ENCODE measurements at places on chromosomes 7 and 10. TPM values are rescaled to one million over a fixed set of nuclear protein-coding genes. Genes with fewer than 3 reads are reported as not detected.
A peak's percentile ranks its signal among the peaks of the same experiment; 100 is the strongest.

DNA sequence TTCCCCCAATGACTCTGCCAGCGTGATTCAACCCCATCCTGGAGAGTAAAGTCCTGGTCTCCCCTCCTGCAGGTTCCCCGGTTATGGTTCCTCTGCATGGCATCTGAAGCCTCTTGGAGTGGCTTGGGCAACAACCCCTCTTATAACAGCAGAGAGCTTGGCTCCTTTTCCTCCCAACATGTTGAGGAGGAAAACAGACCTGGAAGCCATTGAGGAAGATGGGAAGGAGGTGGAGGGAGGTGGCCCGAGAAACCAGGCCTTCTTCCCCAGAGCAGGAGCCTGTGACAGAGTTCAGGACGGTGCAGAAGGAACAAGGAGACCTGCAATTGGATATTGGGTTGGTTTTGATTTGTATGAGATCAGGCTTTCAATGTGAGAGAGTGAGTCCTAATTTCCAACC, 184.0 kb upstream of the ADCY1 start:
- DNase-seq = no peak

GRCh38 chr10:70306181-70306705, 22.4 kb upstream of the NPFFR1 start:
- DNase-seq = no peak

DNA sequence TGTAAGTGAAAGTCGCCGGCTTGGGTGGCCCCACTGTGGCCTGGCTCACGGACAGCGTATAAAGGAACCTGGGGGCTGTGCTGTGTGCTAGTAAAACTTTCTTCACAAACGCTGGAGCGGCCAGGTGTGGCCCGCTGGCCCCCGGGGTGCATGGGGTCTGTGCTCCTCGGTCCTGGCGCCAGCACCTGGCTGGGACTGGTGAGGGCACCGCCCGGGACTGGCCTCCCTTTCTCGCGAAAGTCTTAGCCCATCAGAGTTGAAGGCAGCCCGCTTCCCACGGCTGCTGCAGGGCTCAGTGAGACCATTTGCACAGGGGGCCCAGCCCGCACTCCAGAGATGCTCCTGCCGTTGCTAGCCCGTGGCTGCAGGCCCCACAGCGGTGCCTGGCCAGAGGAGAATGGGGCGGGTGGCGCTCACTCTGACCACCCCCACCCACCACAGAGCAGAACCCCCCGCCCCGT, 5.8 kb downstream of the PWWP2B start:
- DNase-seq = no peak

DNA sequence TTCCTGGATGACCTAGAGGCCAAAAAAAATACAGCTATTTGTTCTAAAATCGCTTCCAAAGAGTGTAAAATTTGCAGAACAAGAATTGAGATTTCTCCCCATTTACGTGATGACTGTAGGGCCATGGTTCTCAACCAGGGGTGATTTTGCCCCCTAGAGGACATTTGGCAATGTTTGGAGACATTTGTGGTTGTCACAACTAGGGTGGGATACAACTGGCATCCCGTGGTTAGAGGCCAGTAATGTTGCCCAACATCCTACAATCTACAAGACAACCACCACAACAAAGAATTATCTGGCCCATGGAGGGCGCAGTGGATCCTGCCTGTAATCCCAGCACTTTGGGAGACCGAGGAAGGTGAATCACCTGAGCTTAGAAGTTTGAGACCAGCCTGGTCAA, 22.8 kb upstream of the MALSU1 start:
- no peak for DNase-seq

DNA sequence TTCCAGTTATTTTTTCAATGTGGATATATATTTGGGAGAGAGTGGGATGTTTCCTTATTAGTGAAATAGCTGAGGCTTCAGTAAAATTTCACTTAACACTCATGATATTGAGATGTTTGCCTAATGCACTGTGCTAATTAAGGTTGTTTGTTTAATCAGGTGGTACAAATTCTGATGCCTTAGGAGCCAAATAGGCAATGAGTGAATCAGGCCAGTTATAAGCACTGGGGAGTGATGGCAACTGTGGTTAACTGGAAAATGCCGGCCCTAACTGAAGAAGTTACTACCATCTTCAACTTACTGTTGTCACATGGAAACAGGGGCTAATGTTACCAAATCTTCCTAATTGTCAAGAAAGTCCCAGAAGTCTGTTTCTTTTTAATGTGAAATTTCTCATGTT, 32.0 kb downstream of the VCL start:
- no peak for DNase-seq

GRCh38 chr7:149471289-149471953, 10.6 kb upstream of the ZNF777 start:
- DNase-seq = no peak

- DNase-seq = no peak
Measured at GRCh38 chr7:158444501-158445420, 142.9 kb downstream of the PTPRN2 start.

DNA sequence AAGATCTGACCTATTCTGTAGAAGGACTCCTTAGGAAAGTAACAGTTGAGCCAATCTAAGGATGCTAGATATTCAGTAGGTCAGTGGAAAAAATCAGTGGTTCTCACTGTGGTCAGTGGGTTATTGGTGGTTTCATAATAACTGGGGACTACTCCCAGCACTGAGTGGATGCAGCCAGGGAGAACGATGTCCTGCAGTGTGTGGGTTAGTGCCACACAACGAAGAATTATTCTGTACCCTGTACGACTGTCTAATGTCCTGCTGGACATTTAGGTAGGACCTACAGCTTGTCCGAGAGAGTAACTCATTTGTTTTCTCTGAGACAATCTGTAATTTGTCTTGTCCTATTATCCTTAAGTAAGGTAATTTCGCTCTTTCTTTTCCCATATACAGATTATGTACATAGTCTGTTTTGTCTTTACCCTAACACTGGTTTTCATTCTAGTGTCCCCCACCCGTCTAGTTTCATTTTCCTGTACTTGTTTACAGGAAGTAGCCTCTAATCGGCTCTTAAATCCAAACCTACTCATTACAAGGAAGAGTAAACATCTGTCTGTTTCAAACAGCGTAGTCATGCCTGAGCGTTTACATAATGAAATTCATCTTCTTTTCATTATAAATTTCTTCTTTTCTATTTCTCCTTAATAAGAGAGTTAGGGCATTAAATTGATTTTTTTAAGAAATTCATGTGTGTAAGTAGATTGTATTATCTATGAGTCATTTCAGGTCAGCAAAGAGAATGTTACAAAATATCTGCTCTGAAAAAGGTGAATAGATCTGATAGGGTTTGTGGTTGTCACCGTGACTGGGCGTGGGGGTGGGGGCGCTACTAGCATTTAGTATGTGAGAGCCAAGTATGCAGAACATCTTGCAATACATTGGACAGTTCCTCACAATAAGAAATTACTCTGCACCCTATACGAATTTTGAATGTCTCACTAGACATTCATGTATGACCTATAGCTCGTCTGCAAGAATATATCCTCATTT, 8.3 kb upstream of the ZC3HAV1L start:
- DNase-seq = no peak

DNA sequence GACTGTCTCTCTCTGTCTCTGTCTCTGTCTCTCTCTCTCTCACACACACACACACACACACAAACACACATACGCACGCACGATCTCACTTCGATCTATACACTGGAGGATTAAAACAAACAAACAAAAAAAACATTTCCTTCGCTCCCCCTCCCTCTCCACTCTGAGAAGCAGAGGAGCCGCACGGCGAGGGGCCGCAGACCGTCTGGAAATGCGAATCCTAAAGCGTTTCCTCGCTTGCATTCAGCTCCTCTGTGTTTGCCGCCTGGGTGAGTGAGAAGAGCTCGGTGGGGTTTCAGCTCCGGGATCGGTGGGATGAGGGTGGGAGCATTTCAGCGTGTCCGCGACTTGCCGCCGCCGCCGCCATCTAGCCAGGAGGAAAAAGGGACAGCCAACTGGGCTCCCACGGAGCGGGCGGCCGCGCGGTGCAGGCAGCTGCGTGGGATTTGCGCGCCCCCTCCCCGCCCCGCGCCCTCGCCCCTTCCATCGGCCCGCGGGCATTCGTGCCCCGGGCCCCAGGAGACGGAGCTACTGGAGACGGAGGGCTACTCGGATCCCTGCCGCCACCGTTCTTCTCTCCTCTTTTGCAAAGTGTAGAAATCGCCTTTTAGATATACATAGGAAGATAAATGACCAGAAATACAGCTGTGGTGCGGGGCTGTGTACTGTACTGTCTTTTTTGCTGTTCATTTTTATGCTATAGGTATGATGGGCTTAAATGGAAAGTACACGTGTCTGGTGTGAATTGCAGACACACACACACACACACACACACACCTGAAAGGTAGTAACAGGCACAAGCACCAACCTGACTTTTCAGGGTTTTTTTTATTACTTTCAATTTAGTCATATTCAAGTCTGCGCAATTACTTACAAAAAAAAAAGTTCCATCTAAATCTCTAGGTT, 581 bp downstream of the PTPRZ1 start:
- DNase-seq = no peak

GRCh38 chr10:102682416-102682815, 31.8 kb downstream of the ARL3 start:
- peak; percentile 24 for DNase-seq

AMZ1 gene
- 0.80 TPM for total RNA-seq

RBP3 gene
- not detected for total RNA-seq

AGBL3 gene
- total RNA-seq = 6.6 TPM

PDSS1 gene
- 4.7 TPM for total RNA-seq

ADAM22 gene
- 0.74 TPM for total RNA-seq

OR6B1 gene
- not detected for total RNA-seq

Data from naive thymus-derived CD4-positive, alpha-beta T cell (primary cell).